ENCODE measurements at places on chromosomes 7 and 10.

DNA sequence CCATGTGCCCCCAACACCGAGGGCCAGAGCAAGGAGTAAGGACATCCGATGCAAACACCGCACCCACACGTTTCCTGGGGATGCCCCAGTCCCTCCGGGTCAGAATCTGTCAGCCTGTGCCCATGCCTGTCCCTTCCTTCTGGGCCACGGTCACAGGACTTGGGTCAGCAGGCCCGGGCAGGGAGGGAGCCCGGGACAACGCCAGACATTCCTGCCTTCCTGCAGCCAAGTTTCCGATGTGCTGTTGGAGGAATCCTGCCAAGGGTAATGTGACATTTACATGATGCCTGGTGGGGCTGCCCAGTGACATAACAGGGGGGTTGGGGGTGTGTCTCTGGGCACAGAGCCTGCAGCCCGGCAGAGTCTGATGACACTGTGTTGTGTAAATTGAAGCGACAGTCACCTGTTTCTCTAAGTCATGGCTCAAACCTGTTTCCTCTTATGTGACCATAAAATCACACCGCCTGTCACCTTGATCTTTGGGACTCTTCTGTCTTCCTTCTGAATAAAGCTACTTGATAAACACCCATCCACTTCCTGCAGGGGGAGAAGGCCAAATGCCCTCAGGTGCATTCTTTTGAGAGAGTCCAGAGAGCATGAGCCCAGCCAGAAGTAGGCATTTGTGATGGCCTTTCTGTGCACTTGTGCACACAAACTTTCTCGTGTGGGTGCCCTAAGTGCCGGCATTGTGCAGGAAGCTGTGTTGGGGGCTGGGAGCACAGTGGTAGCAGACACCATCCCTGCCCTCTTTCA lies 175.3 kb upstream of the RHEB start:
- no peak for DNase-seq

GRCh38 chr10:47278152-47278473 lies 21.9 kb upstream of the GDF10 start:
- no peak for DNase-seq

GRCh38 chr7:95784796-95785195 lies 12.4 kb downstream of the DYNC1I1 start:
- DNase-seq = no peak

GRCh38 chr10:127556916-127557315 lies 7.8 kb downstream of the NPS start:
- no peak for DNase-seq

- no peak for DNase-seq
Observed at GRCh38 chr7:101626069-101626671, 2.9 kb downstream of the MYL10 start.

GRCh38 chr10:11724938-11725776 lies 17.0 kb upstream of the ECHDC3 start:
- peak; percentile 33 for DNase-seq

GRCh38 chr10:71487726-71488125 lies 91.0 kb downstream of the CDH23 start:
- no peak for DNase-seq

DNA sequence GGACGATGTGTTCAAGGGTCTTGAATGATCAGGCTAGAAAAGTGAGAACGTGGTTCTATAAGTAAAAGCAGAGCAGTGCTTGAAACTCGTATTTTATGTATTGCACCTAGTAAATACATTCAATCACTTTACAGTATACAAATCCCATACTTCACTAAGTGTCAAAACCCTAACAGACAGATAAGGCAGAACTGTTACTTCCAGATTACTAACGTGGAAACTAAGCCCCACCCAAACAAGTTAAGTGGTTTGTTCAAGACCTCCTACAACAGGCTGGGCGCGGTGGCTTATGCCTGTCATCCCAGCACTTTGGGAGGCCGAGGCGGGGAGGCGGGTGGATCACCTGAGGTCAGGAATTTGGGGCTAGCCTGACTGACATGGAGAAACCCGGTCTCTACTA lies 9.2 kb upstream of the MYO1G start:
- DNase-seq = no peak

- no peak for DNase-seq
Observed at GRCh38 chr7:157634401-157635147, 297.8 kb downstream of the DNAJB6 start.

DNA sequence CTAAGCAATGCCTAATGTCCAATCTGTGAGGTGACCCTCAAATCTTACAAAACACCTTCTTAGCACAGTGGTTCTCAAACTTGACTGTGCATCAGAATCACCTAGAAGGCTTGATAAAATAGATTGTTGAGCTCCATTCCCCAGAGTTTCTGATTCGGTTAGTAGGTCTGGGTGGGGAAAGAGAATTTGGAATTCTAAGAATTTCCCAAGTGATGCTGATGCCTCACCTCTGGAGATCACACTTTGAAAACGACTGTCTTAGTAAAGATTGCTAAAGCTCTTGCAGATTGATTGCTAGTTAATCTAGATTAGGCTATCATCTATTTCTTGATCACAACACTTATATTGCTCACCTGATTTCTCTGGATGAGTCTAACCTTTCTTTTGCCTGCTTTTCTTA lies 126.6 kb downstream of the PCLO start:
- DNase-seq = no peak

DNA sequence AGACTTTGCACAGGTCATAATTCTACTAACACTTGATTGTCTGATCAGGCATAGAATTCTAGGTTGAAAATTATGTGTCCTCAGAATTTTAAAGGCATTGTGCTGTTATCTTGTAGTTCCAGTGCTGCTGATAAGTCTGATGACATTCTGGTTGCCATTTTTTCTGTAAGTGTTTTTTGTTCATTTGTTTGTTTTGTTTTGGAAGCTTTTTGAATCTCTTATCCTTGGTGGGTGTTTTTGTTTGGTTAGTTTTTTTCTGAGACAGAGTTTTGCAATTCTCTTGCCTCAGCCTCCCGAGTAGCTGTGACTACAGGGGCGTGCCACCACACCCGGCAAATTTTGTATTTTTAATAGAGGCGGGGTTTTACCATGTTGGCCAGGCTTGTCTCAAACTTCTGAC lies 178.9 kb downstream of the CCDC71L start:
- DNase-seq = no peak

GRCh38 chr10:37762287-37762686 lies 95.1 kb downstream of the ZNF248 start:
- DNase-seq = no peak

- DNase-seq = no peak
Observed at GRCh38 chr10:102302611-102303010, 57.3 kb downstream of the GBF1 start.

GRCh38 chr10:133162178-133162909 lies 2.3 kb downstream of the KNDC1 start:
- DNase-seq = no peak

DNA sequence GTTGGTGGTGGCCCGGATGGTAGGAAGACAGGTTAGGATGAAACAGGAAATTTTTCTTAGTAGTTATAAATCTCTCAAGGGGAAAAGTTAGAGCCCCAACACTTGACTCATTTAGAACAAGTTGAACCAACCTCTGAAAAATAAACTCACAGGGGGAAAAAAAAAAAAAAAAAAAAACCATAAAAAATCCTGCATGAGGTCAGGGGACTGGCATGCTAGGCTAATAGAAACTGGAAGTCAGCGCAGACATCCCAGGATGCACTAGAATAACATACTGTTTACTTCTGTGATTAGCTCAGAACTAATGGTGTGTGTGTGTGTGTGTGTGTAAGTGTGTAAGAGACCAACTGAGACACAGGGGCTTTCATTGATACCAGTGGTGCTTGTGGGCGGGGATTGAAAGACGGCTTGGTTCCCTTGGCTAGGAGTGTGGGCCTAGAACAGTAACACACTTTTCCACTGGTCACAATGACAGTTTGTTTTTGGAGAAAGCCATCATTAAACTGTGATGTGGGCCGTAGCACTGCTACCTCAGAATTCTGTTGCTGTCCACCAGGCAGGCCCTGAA lies 491.6 kb upstream of the GALNT17 start:
- DNase-seq = no peak

DNA sequence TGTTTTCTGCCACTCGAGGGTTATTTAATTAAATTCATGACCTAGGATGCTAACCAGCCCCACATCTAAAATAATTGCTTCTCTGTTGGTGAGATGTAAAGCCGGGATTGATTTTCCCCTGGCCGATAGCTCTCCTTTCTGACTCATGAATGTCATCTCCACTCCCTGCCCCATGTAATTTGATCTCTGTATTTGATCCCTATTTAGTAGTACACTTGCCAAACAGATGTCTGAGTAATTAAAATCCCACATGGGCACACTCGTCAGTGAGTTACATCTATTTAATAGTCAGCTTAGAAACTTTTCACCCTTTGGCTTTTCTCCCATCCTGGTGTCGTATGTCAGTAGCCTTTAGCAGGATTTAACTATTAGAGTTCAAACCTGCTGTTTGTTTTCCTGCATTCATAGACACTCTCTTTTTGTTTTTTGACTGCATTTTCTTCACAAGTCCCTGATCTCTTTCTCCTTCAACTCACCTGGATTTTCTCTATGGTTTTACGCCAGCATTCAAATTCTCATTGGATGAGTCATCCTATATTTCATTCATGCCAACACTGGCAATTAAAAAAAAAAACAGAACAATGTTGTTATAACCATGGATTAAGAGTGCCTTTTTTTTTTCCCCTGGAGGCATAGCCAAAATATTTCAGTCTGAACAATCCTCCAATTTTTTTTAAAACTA lies 82.7 kb downstream of the SPAG6 start:
- DNase-seq = peak; percentile 92

Data from NCI-H446 (cell line).